ENCODE measurements at places on chromosomes 4 and X.

DNA sequence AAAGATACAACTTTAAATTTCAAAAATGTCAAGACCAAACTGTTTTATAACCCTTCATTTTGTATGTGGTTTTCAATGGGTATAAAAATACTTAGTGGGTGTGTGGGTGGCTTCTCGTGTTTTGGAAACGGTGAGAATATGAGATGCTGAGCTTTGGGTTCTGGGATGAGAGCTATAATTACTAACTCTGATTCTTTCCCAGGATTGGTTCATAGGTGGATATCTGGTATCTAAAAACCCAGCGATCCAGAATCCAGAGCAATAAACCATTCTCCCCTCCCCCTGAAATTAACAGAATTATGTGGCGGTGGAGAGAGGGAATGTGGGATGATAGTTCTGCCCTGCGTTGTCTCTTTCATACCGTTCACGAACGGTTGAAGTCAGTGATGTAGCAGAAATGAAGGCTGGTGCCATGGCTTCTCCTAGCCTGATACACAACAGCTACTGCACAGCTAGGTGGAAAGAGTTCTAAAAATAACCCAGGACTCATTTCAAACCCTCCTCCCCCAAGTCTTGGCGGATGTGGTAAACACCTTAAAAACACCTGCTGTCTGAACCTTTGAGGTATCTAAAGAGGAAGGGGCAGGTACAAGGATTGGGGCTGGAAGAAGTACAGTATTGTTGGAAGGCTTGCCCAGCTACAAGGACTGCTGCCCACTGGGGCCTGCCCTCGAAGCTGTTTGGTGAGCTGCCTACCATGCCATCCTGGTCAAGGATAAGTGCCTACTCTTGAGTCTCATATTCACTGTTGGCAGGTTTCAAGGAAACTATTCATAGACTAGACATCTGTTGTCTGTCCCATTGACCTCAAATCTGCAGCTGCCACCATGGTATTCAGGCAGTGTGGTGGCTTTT lies 44.5 kb downstream of the SEPTIN11 start:
- no peak for DNase-seq

DNA sequence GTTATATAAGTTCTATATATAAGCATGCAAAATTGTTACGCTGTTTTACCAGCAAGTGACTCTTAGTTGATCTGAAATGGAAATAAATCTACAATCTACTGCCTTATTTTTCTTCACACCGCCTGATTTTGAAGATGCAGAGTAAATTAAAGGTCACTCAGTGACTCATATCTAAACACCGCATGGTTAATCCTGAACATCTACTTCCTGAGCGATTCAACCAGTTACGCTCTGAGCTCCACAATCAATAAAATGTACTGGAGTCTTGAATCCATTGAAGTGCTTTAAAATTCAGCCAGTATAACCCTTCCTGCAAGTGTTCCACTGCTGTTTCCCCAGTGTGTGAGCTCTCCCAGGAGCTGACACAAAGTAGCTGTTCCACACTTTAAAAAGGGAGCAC lies 192.8 kb downstream of the SLC7A11 start:
- no peak for DNase-seq

DNA sequence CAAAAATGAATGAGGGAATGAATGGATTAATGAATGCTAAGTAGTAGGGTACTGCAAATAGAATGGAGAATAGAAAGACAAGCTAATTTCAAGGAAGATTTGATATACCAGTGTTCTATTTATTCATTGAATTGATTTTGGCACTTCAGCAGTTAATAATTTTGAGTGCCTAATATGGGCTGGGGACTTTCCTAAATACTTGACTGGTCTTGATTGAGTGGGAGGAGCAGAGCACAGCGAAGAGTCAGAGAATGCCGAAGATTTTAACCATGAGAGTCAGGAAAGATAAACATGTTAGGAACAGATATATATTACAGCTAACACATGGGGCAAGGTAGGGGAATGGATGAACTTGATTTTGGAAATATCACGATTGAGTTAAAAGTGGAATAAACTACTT lies 10.6 kb downstream of the IL15 start:
- no peak for DNase-seq

- DNase-seq = no peak
These were observed 25.4 kb downstream of the CLCN5 start for GRCh38 chrX:49947781-49948180.

DNA sequence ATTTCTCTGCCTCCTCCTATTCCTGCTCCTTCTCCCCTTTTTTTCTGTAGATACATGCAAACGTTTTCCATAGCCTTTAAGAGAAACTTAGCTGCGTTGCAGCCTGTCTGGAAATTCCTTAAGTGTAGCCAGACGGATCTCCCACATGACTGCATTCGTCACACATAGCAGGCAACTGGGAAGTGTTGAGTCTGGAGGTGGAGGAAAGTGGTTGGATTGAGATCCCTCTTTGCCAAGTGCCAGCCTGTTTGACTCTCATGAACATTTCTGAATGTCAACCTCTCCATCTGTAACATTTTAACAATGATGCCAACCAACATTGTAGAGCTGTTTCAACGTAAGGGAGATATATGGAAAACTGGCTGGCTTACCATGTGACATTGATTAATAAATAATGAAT lies 45.1 kb upstream of the FAM9A start:
- DNase-seq = no peak

GRCh38 chr4:95013236-95013635 lies 255.5 kb downstream of the BMPR1B start:
- DNase-seq = no peak

- DNase-seq = no peak
These were observed 1.3 kb downstream of the NEUROG2 start for GRCh38 chr4:112514647-112515197.

DNA sequence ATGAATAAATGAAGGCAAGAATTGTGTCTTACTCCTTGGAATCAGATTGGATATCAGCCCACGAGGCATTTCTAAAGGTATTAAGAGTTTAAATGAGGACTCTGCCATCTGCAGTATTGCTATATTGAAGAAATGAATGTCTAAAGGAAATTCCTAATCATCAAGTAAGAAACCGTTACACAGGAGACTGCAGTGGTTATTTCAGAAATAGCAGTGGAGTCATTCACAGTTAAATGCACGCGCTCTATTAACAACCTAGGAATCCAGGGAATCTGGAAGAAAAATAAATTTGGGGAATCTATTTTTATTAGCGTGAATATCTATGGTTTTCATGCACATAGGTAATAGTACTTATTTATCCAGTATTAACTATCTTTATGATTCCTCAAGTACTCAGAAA lies 334.2 kb downstream of the TENM3 start:
- DNase-seq = no peak

- DNase-seq = no peak
These were observed 977.1 kb upstream of the PRKX start for GRCh38 chrX:4690521-4690920.

GRCh38 chr4:6402566-6403399 lies 69.6 kb downstream of the PPP2R2C start:
- no peak for DNase-seq
